ENCODE measurements at places on chromosomes 11 and 22. TPM values are rescaled to one million over a fixed set of nuclear protein-coding genes. Genes with fewer than 3 reads are reported as not detected.

GRCh38 chr11:72228844-72229231 lies 4.3 kb downstream of the INPPL1 start:
- no peak for DNase-seq

DNA sequence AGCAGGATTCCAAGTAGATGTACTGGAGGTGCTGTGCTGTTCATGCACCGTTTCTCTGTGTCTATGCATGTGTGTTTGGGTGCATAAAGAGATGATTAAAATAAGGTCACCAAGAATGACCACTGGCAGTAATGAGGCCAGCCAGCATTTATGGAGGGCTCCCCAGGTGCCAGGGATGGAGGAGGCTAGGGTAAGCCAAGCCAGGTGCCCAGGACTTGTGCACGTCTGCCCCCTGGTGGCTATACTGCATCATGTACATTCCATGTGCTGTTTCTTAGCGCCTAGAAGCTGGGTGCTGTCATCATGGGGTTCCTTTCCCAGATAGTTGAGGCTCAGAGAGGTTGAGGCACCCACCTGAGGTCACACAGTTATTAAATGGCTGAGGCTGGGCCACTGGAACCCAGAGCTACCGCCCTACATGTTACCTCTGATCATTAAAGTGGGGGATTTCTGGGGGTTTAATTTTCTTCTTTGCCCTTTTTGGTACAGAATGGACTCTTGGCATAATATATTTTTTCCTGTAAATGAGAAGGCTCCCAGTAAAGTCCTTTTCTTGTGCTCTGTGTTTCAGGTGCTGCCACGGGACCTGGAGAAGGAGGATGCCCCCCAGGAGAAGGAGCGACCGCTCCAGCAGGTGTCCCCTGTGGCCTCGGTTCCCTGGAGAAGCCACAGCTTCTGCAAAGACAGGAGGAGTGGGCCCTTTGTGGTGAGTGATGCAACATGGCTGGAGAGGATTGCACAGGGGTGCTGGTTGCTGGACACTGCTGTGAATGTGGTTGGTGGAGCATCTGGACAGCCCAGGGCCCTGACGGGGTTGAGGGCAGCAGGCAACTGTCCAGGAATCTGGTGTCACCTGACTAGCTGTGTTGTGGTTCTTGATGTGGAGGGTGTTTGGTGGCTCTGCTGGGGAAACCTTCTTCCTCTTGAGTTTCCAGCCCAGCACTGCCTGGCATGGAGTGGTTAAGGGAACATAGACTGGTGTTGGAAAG lies 96.4 kb downstream of the KIAA1671 start:
- DNase-seq = no peak

The TSGA10IP gene
- total RNA-seq = not detected

DNA sequence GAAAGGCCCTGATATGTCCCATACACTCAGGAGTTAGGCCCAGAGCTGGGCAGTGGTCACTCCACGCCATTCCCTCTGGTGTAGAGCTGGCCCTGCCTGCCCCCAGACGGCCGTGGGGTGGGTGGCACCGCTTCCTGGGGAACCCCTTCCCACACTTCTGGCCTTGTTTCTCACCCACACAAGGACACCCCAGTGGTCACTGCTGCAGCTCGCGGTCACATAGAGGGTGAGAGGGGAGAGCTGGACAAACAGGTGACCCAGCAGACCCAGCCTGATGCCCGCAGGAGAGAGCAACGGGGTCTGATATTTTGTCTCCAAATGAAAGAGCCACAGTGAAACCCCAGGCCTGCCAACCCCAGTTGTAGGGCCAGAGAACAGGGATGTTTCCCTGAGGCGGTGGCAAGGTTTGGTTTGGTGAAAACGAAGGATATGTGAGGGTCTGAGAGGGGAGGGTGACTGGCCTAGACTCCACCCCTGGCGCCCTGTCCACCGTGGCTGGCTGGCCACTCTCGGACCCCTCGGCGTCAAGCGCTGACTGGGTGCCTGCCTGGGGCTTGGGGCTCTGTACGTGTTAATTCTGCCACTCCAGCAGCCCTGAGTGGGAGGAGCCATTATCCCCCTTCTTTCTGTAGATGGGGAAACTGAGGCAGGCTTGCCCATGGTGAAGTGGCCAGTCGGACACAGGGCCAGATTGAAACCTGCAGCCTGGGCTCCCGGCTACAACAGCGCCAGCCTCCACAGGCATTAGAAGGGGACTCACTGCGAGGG lies 71.0 kb upstream of the PPARA start:
- no peak for DNase-seq

- DNase-seq = no peak
These were observed 23.7 kb downstream of the NCF4 start for GRCh38 chr22:36884349-36885158.

- no peak for DNase-seq
These were observed 24.2 kb downstream of the TMPRSS5 start for GRCh38 chr11:113681711-113682413.

The MS4A4A gene
- 44.9 TPM for total RNA-seq

- DNase-seq = no peak
These were observed 111.4 kb upstream of the SORL1-AS1 start for GRCh38 chr11:121563900-121564822.

GRCh38 chr11:18540207-18541009 lies 13.7 kb upstream of the TSG101 start:
- DNase-seq = no peak
